ENCODE measurements at places on chromosomes 1 and 21.

DNA sequence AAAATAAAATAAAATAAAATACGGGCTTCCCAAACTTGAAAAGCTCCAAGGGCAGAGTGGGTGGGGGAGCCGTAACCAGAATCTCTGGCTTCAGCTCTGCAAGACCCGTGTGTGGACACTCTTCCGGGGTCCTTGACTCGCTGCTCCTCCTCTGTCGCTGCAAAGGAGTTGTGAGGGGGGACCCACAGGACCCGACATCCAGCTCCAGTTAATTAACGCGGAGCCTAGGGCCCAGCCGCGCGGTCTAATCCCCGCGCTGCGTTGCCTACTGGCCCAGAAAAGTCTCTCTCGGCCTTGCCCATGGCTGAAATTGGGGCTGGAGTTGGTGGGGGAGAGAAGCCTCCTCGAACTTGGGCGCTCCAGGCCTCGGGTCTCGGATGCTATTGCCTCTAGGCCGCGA lies 1.8 kb downstream of the LMX1A start:
- DNase-seq = no peak

GRCh38 chr1:201818971-201819750 lies 9.8 kb upstream of the IPO9 start:
- no peak for DNase-seq

- no peak for DNase-seq
Measured at GRCh38 chr1:95095833-95096217, 21.3 kb upstream of the TLCD4 start.

DNA sequence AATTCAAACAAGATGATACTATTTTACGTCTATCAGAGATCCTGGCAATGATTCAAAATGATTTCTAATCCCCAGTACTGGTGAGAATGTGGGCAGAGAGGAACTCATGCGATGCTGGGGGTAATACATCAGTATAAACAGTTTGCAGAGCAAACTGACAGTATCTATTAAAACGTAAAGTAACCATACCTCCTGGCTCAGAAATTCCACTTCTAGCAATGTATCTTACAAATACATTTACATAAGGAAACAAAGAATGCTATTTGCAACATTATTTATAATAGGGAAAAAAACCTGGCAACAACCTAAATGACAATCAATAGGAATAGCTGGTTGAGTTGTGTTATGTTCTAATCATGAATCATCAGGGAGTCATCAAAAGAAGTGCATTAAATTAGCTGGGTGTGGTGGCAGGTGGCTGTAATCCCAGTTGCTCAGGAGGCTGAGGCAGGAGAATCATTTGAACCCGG lies 15.9 kb downstream of the RCAN1 start:
- DNase-seq = no peak

- DNase-seq = no peak
Measured at GRCh38 chr1:183129921-183130690, 56.0 kb upstream of the LAMC2 start.

- no peak for DNase-seq
Measured at GRCh38 chr1:154324241-154324640, 1.1 kb upstream of the ATP8B2 start.

DNA sequence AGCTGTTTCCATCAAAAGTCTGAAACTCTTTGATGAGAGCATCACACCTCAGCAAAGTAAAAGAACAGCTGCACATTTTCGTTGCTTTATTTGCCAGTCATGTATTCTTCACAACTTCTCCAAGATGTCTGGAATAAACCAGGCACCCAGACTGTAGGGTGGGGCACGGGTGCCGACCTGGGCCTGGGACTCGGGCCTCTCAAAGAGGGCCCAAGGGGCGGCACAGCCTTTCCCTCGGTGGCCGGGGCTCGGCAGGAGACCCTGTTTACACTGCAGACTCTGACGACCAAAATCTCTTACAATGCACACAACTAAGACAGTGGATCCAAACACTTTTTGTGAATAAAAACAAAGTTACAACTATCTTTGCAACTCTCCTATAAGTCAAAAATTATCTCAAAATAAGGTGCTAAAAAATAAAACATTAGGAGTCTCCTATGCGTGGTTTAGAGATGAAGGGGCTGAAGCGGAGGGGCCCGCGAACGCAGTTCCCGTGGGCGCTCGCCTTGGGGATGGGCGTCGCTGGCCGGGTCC lies 696 bp downstream of the LSS start:
- no peak for DNase-seq

DNA sequence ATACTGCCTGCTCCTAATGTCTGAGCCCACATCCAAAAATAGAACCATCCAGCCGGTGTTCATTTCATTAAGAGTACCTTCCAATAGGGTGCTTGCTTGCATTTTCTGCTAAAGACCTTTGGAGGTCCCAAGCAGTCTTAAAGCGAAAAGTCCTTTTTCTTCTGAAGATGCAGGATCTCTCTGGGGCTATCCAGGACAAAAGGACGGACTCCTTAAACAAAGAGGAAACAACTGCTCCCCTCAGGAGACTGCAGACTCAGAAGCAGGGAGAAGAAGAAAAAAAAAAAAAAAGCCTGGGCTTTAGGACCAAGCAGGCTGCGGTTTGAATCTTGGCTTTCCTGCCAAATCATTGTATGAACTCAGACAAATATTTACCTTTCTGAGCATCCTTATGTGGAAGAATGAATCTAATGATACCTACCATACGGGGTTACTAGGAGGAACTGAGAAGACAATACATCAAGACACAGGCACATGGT lies 204.0 kb downstream of the PLPP3 start:
- DNase-seq = no peak

DNA sequence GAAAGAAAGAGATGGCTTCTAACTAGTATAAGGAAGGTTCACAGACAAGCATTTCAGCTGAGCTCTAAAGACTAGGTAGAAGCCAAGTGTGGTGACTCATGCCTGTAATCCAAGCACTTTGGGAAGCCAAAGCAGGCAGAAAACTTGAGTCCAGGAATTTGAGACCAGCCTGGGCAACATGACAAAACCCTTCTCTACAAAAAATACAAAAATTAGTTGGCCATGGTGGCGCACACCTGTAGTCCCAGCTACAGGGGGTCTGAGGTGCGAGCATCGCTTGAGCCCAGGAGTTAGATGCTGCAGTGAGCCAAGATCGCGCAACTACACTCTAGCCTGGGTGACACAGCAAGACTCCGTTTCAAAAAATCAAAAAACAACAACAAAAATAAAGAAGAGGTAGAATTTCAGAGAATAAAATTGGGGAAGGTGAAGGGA lies 27.8 kb downstream of the FBXO42 start:
- DNase-seq = no peak

- no peak for DNase-seq
Measured at GRCh38 chr1:95496773-95497172, 262.8 kb downstream of the RWDD3 start.

DNA sequence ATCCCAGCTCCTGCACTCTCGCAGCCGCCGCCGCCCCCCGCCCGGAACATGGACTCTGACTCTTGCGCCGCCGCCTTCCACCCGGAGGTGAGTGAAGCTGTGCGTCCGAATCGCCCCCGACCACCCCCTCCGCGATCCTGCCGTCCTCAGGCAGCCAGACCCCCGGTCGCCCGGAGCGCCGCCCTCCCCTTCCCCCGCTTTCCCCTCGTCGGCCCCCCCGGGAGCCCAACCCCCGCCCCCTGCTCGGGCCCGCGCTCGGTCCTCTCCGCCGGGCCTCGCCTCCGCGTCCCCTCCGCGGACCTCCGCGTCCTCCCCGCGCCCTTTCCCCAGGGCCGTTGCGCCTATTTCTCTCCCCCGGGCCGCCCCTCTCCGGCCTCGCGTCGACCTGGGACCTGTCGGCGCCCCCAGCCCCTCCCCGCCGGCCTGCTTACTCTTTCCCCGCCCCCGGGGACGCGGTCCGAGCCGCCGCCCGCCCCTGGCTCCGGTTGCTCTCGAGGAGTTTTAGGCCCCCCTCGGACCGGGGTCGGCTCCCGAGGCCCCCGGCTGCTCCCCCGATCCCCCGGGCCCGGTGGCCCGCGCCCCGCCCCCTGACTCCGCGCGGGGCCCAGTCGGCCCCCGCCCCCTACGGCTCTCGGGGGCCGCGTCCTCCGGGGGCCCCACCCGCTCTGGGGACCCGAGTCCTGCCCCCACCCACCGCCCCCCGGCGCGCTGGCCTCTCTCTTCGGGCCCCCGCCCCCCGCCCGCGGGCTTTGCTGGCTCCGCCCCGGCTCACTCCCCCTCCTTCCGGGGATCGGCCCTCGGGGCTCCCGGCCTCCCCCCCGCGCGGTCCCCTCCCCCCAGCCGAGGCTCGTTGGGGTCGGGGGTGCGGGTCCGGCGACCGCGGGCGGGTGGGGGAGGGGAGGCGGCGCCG lies 743 bp downstream of the PHF13 start:
- DNase-seq = peak; percentile 61

DNA sequence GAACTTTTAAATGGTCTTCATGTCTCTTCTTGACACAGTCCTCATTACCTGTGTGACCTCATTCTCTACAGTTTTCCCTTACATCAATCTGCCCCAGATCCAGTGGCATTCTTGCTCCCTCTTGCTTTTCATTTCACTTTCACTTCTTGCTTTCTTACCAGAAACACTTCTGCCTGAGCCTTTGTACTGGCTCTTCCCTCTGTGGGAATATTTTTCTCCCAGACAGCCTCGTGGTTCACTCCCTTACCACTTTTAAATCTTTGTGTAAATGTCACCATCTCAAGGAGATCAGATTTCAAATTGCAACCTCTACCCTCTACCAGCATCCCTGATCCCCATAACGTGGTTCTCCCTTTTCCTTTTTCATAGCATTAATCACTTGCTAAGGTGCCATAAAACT lies 73.2 kb downstream of the DISC1 start:
- no peak for DNase-seq

GRCh38 chr1:47843059-47843458 lies 154.1 kb downstream of the TRABD2B start:
- DNase-seq = no peak

DNA sequence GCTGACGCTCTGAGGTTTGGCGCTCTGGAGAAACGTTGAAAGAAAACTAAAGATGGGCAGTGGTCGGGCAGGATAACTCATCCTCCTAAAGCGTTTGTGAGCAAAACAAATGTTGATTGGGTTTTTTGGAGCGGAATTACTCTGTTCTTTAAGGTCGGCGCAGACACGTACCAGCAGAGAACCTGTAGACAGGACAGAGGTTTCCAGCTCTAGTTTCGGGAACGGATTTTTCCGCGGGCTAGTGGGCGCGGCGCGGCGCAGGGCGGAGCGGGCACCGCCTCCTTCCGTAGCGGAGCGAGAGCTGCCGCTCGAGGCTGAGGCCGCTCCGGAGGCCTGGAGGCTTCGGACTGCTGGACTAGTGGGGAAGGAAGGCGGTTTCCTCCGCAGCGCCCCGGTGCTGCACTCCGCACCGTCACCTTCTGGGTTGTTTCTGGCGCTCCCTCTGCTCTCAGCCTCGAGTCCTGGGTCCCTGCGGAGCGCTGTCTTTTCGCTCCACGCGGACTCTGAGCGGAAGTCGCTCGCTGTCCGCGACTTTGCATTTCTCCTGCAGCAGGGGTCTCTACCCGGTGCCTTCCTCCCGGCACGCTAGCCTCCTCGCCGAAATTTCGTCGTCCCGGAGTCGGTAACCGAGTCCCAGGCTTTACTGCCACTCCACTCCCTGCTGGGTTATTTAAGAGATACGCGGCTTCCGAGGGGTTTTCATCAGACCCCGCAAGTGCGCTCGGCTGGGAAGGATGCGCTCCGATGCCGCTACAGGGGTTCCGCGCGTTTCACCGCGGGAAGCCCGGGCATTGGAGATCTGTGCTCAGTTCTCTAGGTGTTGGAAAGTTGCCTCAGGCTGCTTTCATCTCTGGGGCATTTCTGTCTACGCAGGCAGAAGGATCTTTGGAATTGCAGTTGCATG lies 7.0 kb downstream of the FOXD2 start:
- no peak for DNase-seq

DNA sequence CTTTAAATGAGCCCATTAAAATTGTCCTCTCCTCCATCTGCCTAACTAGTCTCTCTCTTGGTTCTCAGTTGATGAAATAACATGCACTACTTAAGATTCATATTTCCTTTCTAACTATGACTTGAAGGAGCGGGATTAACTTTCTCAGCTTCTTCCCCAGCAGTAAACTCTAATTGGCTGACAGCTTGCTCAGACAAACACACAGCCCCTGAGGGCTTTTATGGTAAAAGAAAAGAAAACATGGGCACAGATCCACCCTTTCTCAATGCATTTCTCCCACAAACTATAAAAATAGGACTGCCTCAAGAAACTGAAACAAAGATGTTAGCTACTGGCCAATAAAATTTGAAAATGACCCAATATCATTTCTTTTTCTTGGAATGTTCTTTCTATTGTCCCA lies 703.1 kb downstream of the ADGRL2 start:
- DNase-seq = no peak

DNA sequence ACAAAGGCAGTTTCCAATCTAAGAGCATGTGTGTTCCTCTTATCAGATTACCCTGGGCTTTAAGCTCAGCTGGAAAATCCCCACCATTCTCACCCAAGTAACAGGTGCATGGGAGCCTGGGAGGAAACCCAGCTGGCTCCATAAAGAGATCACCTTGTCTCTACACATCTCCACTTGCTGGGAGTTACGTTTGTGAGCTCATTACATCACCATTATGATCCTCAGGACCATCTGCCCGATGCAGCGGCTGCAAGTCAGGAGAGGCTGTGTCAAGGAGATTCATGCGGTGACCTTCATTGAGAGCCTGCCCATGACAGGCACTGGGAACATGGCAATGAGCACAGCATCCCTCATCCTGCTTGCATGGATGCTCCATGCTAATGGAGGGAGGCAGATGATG lies 618.0 kb downstream of the NPHP4 start:
- DNase-seq = no peak

DNA sequence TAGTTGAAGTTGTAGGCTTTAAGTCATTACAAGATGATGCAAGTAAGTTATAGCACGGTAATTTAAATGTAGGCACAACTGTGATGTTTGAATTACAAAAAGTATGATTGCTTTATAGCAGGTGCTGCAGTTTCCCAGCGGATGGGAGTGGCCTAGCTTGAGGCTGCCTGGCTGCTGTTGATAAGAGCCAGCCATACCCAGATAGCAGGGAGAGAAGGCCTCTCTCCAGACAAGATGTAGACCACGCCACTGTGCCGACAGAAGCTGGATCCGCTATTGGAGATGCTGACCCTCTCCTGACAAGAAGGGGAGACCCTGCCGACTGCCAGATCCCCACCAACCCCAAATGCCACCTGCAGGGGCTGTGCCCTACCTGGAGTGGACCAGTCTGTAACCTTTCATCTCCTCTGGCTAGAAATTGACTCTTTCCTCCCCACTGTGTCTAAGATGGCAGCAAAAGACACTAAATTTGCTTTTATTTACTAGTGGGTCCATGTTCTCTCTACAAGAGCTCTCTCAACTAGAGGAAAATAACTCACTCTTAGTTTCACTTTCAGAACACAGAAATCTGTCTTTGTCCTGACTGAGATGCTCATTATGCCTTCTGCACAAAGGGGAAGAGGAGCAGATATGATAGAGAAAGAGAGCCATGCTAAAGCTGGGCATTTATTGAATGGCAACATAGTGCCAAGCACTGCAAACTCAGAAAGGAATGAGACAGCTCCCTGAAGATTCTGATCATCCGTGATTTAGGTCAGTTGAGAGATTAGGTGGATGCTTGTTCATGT lies 127.9 kb downstream of the URB2 start:
- DNase-seq = no peak

GRCh38 chr1:169595764-169596711 lies 9.8 kb upstream of the F5 start:
- DNase-seq = no peak

Data from T-helper 17 cell (primary cell).